Stimulated activated CD4-positive, alpha-beta T cell treated with anti-CD3 and anti-CD28 coated beads, Interleukin-2, amount 100 ng/mL, for 24 hours (primary cell): ENCODE measurements at places on chromosomes 1 and 21.

GRCh38 chr1:182268669-182269068 is 122.9 kb downstream of the GLUL start:
- no peak for DNase-seq

GRCh38 chr1:31715873-31716220 is 12.0 kb upstream of the COL16A1 start:
- DNase-seq, result no peak

DNA sequence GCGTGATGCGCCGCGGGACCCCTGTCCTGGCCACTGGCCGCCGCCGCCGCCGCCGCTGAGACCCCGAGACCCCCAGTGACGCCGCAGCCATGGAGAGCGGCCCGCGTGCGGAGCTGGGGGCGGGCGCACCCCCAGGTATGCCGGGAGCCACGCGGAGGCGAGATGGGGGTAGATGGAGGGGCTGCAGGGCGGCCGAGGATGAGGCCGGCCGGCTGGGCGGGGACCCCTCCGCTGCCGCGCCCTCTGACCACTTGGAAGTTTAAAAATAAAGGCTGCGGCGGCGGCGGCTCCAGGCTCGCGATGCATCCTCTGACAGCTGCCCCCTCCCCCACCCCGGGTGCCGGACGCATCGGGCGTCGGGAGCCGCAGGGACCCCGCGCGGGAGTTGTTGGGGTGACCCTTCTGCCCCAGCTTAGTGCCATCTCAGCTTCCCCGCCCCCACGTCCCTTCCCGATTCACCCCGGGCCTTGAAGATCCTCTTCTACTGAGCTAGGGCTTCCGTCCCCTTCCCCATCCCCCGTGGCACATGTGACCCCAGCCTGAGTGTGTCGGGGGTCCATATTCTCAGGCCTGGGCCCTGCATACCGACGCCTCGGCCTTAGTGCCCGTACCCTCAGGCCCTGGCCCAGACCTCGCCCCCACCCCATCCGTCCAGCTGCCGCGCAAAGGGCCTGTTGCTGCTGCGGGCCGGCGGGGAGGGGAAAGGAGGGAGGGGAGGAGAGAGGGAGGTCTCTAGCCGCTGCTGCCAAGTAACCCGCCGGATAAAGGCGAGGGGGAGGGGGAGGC is 562 bp downstream of the MAP7D1 start:
- peak; percentile 71 for DNase-seq

DNA sequence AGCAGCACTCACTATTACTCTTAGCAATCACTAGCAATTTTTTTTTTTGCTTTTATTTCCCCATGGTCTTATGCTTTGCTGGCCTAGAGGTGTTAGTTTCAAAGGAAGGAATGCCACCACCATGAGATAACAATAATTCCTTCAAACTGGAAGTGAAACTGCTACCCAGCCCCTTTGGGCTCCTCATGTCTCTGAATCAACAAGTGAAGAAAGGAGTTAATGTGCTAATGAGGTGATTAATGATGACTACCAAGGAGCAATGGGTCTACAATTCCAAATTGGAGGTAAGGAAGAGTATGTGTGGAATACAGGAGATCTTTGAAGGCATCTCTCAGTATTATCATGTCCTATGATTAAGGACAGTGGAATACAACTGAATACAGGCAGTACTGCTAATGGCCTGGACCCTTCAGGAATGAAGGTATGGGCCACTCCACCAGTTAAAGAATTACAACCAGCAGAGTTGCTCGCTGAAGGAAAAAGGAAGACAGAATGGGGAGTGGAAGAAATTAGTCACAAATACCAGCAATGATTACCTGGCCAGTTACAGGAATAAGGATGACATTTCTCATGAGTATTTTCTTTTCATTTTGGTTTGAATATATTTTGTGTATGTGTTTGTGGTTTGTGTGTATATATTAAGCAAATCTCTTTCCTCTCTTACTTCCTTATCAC is 652.9 kb downstream of the ADGRL2 start:
- DNase-seq, result no peak

DNA sequence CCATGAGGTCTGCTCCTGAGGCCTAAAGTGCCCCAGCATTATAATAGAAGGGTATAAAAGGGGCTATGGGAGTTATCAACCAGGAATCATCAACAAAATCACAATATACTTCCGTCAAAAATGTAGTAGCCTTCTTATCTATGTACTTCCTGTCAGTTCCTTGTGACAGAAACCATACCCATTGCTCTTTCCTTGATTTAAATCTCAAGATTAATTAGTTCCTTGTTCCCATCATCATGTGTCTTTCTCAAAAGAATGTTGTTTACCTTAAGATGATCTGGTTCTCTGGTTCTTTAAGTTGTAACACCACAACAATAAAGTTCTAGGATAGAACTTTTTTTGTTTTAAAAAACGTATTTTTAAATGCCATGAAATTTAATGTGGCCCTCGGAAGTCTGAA is 833.3 kb downstream of the LTN1 start:
- DNase-seq, result no peak

DNA sequence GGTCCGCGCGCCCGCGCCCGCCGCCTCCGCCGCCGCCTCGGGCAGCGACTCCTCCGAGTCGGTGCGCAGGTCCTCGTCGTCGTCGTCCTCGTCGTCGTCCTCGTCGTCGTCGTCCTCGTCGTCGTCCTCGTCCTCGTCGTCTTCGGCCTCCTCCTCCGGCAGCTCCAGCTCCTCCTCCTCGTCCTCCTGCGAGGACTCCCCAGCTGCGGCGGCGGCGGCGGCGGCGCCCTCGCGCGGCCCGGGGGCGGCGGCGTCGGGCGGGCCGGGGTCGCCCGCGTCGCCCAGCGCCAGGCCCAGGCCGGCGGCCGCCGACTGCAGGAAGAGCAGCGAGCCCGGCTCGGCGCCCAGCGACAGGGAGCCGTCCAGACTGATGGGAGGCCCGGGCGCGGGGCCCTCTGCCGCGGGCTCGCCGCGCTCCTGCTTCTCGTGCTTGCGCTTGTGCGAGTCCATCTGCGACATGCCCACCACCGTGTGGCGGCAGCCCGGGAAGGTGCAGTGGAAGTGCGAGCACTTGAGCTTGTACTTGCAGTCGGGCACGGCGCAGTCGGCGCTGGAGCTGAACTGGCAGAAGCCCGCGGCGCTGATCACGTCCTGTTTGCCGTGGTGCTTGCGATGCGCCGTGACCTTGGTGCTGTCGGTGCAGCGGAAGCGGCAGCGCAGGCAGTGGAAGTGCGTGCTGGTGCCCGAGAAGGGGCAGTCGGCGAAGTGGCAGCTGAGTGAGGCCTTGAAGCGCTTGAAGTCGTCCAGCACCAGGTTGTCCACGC is 157.3 kb downstream of the CASZ1 start:
- DNase-seq, result no peak

DNA sequence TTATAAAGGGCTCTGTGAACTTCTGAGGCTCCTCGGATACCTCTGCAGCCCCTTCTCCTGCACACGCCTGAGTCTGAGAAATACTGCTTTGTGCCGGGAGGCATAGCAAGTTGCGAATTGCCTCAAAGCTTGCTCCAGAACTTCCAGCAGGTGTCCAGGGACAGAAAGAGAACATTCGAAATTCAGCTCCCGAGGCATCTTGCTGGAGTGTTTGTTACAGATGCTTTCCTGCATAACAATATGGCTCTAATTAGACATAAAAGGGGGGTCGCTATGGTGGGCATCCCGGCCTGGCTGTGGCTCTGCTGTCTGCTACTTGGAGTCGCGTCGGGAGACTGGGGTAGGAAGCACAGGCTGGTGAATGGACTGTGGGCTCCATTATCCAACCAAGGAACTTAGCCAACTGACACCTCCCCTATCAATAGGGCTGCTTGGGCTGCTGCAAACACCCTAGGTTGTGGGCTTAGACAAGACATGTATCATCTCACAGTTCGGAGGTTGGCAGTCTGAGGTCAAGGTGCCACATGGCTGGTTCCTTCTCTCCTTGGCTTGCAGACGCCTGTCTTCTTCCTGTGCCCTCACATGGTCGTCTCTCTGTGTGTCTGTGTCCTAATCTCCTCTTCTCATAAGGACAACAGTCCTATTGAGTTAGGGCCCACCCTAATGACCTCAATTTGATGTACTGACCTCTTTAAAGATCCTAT is 607.0 kb downstream of the NPHP4 start:
- no peak for DNase-seq

- no peak for DNase-seq
Measured at GRCh38 chr1:17451731-17452130, 12.3 kb upstream of the RCC2 start.

GRCh38 chr1:226627924-226628611 is 79.5 kb downstream of the STUM start:
- DNase-seq, result no peak

- no peak for DNase-seq
Measured at GRCh38 chr1:186974774-186975181, 146.0 kb downstream of the PLA2G4A start.

- DNase-seq, result no peak
Measured at GRCh38 chr1:54274448-54274847, 74.5 kb downstream of the MRPL37 start.

DNA sequence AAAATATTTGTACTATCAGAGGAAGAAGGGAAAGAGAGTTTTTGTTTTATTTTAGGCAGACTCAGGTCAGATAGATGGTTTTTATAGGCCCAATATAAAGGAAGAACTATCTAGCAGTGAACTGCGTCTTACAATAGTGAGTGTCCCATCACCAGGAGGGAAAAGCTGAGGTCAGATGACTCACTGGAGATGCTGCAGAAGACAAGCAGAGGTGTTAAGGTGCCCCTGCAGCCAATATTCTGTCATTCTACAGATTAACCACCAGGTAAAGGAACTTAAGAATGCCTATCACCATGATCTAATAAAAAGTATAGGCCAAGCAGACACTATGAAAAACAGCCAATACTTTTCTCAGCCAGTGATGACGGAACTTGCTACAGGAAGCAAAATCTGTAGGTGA is 29.6 kb downstream of the IVNS1ABP start:
- no peak for DNase-seq

- no peak for DNase-seq
Measured at GRCh38 chr1:167289075-167289442, 68.4 kb downstream of the POU2F1 start.

- no peak for DNase-seq
Measured at GRCh38 chr1:221462345-221462744, 279.5 kb downstream of the DUSP10 start.

GRCh38 chr1:199403531-199404116 is 623.9 kb upstream of the NR5A2 start:
- DNase-seq, result no peak

DNA sequence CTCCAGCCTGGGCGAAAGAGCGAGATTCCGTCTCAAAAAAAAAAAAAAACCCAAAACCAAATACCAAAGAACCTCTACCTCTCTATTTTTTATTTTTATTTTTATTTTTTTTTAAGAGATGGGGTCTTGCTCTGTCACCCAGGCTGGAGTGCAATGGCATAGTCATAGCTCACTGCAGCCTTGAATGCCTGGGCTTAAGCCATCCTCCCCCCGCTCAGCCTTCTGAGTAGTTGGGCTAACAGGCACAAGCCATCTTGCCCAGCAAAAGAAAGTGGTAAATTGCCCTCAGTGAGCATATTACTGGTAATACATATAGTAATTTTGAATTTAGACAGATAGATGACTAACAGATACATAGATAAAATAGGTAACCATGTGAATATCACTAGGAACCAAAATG is 77.4 kb downstream of the ASH1L start:
- DNase-seq, result no peak

DNA sequence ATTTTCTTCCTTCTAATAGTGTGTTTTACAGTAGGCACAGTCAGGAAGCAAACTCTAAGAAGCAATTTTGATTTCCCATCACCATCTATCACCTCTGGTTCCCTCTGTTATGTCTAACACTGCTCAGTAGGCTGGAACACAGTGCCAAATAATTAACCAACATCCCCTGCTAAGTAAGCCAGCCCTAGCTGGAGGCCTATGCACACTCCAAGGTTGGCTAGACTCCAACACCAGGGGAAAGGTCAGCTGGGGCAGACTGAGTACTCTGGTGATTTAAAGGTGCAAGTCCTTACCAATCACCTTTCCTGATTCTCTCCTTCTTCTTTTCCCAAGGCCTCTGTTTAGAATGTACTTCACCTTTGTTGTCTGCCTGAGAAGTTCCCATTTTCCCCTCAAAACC is 46.5 kb upstream of the BEND5 start:
- no peak for DNase-seq

DNA sequence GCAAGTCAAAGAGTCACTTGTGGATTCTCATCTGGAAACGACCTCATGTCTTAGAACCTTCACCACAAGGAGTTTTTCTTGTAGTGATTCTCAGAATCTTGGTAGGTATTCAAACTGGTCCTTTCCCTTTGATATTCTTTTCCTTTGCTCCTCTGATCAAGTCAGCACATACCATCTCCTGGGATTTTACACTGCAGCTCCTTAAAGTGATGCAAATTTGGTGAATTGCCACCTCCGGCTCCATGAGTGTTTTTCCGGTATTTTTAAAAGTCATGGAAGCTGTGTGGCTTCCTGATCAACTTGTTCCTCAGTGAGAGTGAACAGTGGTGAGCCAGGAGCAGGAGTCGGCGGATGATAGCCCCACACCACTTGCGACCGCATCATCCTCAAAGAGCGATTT is 182.1 kb upstream of the DAB1 start:
- no peak for DNase-seq

- peak; percentile 21 for DNase-seq
Measured at GRCh38 chr1:247487057-247487456, 29.2 kb upstream of the OR2B11 start.

GRCh38 chr1:116360429-116361173 is 12.4 kb upstream of the ATP1A1 start:
- no peak for DNase-seq

- DNase-seq, result no peak
Measured at GRCh38 chr1:194870860-194871259, 1684.4 kb upstream of the B3GALT2 start.

DNA sequence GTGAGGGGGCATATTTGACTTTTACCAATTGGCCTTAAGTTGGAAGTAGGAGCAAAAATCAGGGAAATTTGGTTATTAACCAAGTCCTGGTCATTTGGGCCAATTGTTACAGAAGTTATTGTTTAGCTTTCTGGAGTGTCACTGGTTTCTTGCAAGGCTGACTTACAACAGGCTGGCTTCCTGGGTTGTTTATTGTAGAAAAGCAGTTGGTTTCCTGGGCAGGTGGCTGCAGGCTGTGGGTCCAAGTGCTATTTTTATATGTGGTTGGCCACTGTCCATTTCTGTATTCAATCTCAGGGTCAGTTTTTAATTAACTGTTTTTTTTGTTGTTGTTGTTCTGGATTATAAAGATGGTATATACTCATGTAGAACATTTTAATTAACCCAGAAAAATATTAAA is 174.1 kb downstream of the KCNJ6 start:
- no peak for DNase-seq

GRCh38 chr1:203124546-203125317 is 2.8 kb upstream of the ADORA1 start:
- DNase-seq, result no peak

DNA sequence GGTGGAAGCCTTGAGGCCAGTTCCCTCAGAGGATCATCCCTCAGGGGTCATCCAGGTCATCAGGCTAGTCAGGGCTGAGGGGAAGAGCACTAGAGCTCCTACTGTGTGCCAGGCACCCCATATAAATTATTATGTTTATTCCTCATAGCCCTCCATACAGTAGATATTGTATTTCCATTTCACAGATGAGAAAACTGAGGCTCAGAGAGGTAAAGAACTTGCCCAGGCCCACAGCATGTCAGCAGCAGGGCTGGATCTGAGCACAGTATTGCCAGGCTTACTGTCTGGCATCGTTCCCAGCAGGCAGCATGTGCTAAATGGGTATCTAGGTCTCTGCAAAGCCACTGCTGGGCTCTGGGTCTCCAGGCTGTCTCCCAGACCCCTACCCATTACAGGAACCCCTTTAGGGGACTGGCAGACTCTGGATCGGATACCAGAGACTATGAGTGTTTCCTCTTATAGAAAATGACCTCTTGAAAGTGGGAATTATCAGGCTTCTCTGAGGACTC is 153.3 kb downstream of the PTPRU start:
- no peak for DNase-seq
